ENCODE measurements at places on chromosomes 12 and 14.

DNA sequence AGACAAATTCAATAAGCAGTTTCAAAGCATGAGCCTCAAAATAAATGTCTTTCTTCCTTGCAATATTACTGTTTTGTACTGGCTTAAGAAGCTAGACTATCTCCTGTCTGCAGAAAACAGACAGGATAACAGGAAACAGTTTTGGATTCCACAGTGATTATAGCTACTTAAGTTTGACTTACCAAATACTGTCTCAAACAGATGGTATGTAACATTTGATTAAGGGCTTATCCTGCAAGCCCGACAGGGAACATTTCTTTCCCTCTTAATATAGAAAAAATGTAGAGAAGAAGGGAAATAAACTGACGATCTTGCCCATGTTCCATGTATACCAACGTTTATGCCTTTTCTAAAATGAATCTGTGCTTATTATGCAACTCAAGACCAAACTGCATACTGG lies 179.9 kb upstream of the EEA1 start:
- DNase-seq, result peak; percentile 90

DNA sequence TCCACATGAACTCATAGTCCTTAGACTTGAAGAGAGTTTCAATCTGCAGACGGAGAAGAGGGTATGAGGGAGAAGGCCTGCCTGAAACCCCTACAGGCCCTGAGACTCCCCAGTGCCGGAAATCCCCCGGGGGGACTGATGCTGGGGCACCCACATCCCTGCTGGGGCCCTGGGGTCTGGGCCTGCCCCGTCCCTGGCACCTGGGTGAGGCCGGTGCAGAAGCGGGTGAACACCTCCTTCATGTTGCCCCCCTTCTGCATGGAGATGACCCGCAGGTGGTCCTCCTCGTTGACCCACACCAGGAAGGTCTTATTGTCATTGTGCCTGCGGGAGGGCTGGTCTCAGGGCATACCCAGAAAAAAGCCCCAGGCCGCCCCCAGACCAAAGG lies 2.4 kb downstream of the CKB start:
- no peak for DNase-seq

DNA sequence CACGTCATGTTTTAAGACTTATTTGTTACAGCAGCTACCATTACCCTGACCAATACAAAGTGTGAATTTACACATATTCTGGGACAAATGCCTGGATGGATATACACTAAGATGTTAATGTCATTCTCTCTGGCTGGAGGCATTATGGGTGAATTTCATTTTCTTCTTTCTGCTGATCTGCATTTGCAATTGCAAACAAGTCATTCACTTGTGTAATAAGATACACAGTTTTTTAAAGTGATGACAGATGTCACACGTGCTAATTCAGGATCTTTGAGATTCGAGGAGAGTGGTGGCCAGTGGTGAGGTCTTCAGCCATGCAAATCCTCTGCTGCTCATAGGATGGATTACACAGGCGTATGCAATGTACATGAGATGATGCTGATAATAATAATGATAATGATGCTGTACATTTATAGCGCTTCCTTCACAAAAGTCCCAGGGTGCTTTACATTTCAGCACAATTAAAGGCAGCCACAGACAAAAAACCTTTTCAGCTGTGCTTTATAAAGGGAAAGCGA lies 155.9 kb upstream of the NOS1 start:
- no peak for DNase-seq

DNA sequence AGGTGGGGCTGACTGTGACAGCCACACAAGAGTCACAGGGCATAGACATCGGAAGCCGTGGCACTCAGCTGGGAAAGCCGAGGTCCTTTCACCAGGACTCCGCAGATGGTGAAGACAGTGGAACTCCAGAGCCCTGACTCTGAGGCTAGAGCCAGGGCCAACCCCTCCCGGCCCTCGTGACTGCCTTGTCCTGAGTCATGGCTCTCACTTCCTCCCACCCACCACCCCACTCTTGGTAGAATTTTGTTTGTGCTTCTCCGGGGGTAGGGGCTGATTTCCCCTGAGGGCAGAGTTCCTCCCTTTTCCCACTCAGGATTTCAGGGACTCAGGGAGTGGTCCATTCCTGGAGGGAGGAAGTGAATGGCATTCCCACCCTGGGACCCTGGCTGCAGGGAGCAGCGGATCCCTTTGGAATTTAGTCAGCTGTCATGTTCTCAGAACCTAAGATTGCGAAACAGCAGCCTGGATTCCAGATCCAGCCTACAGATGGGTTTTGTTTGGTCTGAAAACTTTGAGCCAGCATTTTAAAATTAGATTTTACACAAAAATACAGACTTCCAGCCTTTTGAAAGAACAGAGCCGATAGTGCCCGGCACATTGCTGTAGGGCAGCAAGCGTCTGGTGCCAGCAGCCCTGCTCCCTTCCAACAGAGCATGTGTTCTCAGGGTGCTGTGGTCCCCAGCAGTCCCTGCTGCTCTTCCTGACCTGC lies 50.7 kb downstream of the TPCN1 start:
- DNase-seq, result no peak

DNA sequence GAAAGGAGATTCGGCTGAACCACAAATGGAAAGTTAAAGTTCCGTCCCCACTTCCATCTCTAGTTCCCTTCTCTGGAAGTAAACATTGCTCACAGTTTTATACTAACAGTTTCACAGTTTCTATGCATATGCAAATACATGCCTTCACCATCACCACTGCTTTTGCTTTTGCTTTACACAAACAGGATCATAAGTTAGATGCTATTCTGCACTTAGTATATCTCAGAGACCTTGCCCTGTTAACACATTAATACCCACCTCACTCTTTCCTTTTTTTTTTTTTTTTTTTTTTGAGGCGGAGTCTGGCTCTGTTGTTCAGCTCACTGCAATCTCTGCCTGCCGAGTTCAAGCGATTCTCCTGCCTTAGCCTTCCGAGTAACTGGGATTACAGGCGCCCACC lies 890 bp downstream of the TEP1 start:
- no peak for DNase-seq

DNA sequence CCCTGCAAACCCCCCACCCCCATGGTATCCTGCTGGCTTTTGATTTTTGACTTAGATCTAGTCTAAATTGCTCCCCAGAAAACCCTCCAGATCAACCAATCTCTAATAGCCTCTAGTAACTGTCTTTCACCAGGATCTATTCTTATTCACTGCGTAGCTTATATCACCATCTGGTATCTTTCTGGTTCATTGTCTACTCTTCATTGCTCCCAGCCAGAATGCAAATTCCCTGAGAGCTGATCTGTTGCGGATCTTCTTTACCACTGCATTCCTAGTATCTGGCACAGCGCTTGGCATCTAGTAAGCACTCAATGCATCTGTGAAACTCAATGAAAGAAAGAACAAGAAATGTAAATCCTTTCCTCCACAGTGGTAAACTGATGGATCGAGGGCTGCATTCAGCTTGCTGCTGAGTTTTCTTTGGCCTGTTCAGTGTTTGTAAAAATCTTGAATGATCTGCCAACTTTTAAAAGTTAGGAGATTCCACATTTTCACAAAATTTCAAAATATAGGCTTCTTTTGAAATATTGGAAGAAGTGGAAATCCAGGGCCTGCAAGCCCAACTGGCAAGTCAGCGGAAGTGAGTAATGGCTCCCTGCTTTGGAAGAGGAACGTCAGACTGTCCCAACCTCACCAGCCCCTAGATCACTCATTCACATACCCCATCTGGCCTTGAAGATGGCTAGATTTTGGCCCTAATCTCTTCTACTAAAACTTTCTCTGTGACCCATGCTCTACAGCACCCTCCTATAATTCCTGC lies 274.2 kb downstream of the SSPN start:
- DNase-seq, result no peak

DNA sequence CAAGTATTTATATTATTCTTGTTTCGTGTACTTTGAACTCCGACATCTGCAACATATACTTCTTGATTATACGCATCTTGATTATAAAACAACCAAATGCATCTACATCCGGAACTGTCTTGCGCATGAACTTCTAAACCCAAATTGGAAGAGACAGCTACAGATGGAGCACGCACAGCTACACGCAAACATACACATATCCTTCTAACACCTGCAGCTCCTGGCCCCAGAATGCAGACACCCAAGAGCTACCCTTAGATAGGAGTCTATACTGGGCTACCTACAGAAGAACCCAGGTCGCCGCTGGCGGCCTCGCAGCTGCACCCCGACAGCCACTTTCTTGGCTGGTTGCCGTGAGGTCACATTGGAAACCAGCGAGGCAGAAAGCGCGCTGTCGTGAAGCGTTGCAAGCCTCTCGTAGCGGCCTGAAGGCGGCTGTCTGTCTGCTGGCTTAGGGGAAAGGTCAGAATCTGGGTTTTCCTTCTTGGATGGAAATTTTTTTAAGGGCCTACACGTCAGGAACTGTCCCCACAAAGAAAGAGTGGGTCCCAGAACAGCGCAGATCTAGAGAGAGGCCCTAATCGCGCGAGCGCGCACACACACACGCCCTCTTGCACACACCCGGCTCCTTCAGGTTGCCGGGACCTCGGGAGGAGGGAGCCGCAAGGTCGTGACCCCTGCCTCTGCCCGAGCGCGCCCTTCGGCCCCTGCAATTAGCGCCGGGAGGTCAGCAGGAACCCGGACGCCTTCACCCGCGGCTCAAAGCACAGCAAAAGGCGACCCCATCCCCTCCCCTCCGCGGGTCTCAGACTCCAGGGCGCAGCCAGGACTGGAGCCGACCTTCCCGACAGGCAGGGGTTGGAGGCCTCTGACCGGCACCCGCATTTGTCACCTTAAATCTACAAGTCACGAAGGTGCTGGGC lies 17.0 kb downstream of the TBX3 start:
- no peak for DNase-seq

- DNase-seq, result no peak
Measured at GRCh38 chr12:14290951-14291350, 74.5 kb upstream of the ATF7IP start.

DNA sequence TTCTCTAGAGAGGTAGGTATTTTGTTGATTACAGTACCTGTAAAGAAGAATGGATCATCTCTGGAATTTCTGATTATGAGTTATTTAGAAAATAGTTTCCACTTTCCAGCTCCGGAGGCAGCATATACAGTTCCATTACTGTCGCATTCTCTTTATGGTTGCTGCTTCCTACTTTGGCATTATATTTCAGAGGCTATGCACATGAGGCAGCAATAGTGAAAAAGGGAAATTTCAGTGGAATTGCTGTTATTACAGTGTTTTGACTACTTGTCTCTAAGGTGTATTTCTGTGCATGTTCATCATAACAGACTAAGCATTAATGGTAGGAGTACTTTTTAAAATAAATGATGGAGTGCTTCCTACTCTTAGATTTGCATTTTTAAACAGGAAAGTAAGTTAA lies 10.2 kb downstream of the GNG2 start:
- no peak for DNase-seq

DNA sequence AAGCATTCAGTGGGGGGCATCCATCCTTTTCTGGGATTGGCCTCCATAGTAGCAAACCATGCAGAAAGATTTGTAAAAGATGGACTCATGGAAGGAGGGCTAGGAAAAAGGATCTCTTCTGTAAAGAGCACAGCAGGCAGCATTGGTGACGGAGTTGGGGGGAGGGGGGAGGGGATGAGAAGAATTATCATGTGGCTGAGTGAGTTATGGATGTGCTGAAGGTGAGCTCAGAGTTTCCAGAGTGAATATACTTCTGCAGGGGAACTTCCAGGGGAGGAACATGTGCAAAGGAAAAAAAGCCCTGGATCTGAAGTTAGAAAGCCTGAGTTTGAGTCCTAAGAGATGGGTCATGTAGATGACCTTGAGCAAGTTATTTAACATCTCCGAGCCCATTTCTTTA lies 3.9 kb upstream of the B4GALNT3 start:
- DNase-seq, result no peak

GRCh38 chr12:7154042-7154441 lies 23.9 kb downstream of the CLSTN3 start:
- DNase-seq, result no peak

DNA sequence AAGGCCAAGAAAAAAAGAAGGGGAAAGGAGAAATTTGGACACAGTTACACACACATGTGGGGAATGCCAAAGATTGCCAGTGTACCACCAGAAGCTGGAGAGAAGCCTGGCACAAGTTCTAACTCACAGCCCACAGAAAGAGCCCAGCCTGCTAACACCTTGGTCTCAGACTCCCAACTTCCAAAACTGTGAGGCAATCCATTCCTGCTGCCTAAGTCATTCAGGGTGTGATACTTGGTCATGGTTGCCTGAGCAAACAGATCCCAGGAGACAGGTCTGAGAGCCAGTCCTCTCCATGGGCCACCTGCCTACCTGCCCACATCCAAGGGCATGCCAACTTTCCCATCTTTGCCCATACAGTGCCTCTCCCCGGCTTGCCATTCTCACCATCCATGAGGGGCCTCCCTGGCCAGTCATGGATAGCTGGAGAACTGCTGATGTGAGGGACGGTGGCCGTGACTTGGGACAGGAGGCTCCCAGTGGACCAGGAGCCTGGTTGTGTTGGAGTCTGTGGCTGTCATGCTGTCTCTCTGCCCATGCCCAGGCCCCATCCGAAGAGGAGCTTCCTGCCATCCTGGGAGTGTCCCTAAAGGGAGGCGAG lies 198.0 kb upstream of the RTL1 start:
- DNase-seq, result no peak

DNA sequence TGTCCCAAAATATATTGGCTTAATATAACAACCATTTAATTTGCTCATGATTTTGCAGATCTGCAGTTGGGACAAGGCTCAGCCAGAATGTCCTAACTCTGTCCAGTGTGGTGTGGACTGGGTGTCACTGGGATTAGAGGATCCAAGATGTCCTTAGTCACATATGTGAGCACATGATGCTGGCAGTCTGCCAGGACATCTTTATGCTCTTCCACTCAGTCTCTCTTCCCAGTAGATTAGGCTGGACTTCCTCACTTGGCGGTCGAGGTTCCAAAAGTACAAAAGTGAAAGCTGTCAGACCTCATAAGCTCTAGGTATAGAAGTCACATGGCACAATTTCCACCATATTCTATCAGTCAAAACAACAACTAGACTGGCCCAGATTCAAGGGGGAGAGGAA lies 167.9 kb upstream of the NTF3 start:
- DNase-seq, result peak; percentile 76

DNA sequence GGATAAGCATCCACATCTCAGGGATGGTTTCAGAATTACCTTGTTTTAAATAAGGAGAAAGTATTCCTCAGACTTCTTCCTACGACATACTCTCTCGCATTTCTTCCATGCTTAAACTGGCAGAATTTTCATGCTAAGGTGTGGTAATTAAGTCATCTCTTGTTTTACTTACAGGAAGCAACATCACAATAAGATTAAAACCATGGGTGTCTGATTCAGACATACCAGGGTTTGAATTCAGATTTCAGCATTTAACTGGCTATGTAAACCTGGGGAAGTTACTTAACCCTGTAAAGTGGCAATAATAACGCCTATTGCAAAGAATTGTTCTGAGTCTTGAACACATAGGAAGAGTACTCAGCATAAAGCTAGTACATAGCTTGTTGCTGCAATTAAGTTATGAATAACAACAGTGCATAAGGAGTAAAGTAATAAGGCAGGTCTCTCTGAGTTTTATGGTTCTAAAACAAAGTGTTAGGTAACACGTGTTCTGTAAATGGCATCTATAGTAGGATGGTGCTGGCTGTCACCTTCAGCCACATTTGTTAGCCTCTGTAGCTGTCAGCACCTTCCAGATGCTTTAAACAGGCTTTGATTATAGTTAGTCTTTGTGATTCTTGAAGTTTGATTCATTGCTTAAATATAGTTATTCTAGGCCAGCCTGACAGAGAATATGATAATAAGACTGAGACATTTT lies 38.8 kb downstream of the IFT43 start:
- DNase-seq, result no peak
